Bronchial epithelial cell (primary cell): ENCODE measurements at places on chromosomes 4 and X. TPM values are rescaled to one million over a fixed set of nuclear protein-coding genes. Genes with fewer than 3 reads are reported as not detected.

DNA sequence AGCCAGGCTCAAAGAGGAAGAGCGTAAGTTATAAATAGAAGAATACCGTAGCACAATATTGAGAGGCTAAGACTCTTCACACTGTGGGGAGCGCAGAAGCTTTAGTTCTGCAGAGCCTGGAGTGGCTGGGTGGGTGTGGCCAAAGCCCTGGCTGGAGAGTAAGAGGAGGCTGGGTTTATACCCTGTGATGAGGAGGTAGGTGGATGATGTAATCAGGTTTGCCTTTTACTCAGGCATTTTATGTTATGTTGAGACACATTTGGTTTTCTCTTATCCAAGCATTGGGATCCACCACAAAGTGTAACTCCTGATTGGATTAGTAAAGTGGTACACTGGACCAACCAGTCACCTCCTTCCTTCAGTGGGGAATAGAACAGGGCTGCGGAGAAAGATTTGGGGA lies 13.9 kb downstream of the CDS1 start:
- peak; percentile 90 for DNase-seq

- no peak for DNase-seq
Measured at GRCh38 chrX:71301195-71301924, at the start of gene ITGB1BP2. ITGB1BP2 (plus strand) TSS chrX:71301750; CDS start chrX:71301807, 57 bp downstream.

Gene MAGEC3
- not detected in 2 replicates for total RNA-seq

DNA sequence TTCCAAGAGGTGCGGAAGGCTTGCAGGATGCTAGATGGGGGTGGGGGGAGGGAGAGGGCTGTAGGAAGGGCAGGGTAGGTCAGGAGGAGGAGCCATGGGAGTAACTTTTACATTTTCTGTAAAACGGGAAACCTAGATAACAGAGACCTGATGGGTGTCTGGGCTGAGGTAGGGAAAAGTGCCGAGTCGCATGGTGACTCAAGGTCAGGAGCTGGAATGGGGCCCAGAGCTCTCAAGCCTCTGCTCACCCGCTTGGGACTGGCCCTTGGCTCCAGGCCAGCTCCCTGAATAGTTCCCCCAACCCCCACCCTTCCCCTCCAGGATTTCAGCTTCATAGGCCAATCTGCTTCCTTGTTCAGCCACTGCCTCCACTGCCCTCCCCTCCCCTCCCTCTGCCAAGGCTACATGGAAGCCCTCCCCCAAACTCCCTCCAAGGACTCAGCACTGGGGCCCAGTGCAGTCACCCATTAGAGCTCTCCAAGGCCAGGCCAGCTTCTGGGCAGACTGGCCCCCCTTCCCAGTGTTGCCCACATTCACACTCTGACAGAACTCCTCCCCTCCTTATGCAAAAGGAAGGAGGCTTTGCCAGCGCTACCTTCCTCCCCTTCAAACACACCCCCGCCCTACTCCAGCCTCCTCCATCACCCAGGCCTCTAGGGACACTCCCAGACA lies 43.6 kb downstream of the TSC22D3 start:
- peak; percentile 66 for DNase-seq

Gene PLK4
- 0.53 and 1.7 TPM in 2 replicates for total RNA-seq

Gene PITX2
- 0.26 TPM in 1 of 2 replicates, not detected in the other for total RNA-seq

DNA sequence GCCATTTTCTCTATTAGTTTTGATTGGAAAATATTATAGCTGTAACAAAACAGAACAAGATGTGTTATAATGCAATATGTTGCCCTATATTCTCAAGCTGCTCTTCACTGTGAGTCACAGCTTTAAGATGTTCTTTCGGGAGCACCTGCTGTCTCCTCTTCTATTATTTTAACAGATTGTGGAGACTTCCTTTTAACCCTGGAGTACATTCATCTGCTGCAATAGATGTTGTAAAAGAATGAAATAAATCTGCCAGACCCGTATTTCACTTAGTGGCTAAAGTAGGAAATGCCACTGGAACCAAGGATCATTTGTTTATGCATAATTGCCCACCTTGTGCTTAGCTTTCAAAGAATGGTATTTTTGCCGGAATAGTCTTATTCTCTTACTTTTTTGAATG lies 11.1 kb downstream of the LSM6 start:
- no peak for DNase-seq

Gene APEX2
- 7.1 and 14.3 TPM in 2 replicates for total RNA-seq

- DNase-seq, result peak; percentile 78
Measured at GRCh38 chr4:121726642-121727268, 30.0 kb upstream of the ANXA5 start.

Gene ADGRL3
- under 0.01 and 0.13 TPM in 2 replicates for total RNA-seq

- no peak for DNase-seq
Measured at GRCh38 chr4:165418073-165418472, 39.3 kb downstream of the CPE start.

- DNase-seq, result peak; percentile 70
Measured at GRCh38 chrX:110341189-110342035, 17.2 kb upstream of the RTL9 start.

DNA sequence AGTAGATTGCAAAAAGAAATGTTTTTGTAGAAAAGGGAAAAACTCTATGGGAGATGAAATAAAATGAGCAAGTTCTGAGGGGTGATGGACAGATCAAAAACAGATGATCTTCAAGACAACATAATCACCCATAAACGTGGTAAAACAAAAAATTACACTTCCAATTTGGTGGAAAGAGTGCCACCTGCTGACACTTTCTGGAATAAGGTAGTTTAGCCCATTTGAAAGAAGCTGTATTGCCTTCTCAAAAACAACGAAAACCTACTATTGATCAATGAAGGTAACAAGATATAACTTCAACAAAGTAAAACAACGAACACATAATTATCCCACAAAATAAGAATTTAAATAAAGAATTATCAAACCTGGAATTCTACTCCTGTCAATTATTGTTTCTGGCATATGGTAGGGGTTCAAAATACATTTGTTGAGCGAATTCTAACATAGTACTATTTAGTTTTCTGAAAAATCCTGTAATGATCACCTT lies 2.5 kb downstream of the COQ2 start:
- DNase-seq, result peak; percentile 58

DNA sequence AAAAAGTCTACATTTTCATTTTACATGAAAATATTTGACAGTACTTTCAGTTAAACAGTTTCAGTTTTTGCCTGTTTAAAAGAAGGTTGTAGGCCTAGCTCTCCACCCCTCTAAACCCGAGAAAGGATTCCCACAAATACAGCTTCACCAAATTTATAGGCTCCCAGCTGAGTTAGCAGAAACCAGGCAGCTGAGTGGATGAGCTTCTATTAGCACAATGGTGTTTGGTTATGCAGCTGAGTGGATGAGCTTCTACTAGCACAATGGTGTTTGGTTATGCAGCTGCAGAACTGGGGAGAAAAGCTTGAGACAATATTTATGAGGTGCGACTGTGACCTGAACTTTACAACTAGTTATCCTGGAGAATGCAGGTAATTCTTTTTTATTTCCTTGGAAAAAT lies 36.6 kb upstream of the PAQR3 start:
- no peak for DNase-seq

DNA sequence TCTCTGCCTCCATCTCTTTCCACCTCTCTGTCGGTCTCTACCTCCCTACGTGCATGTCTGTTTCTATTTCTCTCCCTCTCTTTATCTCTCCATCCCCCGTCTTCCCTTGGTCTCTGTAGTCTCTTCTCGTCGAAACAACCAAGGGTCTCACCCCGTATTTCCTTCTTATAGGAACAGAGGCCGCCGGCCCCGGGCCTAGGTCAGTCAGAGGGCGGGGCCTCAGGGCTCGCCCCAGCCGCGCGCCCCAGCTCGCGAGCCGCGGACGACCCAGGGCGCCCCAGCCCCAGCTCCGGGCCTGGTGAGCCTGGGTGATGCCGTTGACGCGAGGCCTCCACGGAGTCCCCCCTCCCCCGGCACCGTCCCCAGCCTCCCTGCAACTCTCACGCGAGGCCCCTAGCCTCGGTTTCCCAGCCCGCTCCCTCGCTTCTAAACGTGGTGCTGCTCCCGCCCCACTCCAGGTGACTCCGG lies 6.6 kb downstream of the TIMM17B start:
- DNase-seq, result no peak

GRCh38 chr4:147136310-147136709 lies 190.6 kb upstream of the TTC29 start:
- no peak for DNase-seq

DNA sequence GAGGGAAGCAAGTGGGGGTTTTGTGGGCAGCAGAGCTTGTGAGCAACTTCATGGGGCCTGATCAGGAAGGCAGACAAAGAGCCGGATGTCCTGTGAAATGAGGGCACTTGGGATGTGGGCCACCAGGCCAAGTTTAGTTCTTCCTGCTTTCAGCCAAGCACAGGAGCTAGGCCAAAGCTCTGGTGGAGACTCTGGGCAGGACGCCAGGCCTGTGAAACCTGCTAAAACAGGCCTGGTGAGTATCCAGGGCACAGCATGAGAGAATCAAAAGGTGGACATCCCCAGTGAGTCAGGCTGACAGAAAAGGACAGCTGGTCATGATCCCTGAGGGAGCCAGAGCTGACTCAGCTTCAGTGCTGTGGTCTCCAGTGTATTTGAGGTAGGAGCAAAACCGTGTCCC lies 95.7 kb downstream of the NPNT start:
- peak; percentile 96 for DNase-seq

DNA sequence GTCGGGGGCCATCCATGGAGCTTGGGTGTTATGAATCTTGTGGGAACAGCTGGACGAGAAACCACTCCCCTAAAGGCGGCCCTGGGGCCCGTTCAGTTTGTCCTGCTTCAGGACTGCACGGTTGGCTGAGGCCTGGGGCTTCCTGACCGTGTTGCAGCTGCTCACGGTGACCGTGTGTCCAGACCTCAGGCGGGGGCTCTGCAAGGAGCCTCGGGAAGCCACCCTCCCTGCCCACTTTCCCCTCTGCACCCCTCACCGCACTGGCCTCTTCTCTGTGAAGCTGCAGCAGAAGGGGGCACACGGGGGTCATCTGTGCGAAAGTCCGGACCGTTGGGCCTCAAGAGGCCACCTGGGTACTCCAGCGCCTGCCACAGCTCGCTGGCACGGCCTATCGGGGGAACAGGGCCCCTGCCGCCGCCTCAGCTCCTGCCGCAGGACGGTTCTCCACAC lies 29.4 kb downstream of the UVSSA start:
- no peak for DNase-seq

DNA sequence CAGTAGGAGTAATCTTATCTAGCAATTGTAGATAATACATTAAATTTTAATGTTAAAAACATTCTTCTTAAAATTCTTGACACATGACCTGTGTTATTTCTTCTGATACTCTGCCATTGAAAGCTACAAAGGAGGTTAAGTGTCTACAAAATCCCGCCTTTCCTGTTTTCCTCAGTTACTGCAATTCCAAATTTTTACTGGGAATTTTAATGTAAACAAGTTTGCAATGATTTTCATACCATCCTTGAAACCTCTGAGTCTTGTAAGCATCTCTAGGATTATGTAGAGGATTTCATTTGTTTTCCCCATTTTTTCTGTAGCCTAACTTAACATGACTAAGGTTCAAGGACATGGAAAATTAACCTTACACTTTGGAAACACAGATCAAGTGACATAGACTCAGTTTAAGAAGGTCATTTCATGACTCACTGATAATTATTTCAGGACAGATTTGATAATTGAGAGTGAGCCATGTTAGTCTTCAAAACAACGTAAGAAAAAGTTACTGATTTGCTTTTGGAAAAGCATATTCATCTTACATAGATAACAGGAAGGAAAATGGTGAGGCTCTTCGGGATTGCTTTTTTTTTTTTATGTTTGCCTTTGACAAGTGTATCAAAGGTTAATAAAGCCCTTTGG lies 39.6 kb upstream of the PDLIM5 start:
- DNase-seq, result no peak

Gene NIPAL1
- 6.6 and 9.3 TPM in 2 replicates for total RNA-seq

DNA sequence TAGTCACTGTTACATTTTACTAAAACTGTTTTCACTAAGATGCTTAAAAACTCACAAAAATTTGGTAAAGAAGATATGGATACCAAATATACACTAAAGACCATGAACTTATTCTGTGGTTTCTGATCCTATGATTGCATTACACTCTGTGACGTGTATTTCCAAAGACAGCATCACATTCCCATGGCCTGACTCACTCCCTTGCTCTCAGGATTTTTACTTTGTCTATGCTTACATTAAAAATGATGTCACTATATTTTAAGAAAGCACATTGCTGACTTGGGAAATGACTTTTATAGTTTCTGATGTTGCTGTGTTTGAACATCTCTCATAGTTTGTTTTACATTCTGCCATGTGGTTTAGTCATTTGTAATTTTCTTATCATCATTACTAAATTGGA lies 327.9 kb upstream of the MAGEB18 start:
- DNase-seq, result peak; percentile 53

Gene GAB1
- total RNA-seq, result 5.0 and 10.8 TPM in 2 replicates
